ENCODE measurements at places on chromosomes 3 and 15.

- no peak for DNase-seq
Observed at GRCh38 chr3:63631670-63632069, 20.8 kb upstream of the SNTN start.

- DNase-seq, result no peak
Observed at GRCh38 chr15:48696627-48697312, 51.3 kb upstream of the FBN1 start.

DNA sequence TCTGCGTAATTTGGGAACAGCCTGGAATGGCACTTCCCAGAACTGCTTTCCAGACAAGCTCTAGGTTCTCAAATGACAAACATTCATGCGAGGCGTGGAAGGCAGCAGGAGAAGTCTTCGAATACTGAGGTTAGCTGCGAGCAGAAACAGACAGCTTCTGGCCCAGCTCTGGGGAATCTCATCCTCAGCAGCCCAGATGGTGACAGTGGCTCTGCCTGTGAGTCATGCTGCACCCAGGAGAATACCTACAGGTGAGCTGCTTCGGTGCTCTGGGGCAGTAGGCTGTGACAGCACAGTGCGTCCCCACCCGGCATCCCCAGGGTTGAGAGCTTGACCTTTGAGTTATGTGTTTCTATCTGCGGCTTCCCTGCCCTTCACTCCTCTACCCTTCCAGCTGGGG lies 258.6 kb downstream of the KLF13 start:
- DNase-seq, result no peak

- no peak for DNase-seq
Observed at GRCh38 chr3:98021830-98022560, 13.1 kb downstream of the GABRR3 start.

DNA sequence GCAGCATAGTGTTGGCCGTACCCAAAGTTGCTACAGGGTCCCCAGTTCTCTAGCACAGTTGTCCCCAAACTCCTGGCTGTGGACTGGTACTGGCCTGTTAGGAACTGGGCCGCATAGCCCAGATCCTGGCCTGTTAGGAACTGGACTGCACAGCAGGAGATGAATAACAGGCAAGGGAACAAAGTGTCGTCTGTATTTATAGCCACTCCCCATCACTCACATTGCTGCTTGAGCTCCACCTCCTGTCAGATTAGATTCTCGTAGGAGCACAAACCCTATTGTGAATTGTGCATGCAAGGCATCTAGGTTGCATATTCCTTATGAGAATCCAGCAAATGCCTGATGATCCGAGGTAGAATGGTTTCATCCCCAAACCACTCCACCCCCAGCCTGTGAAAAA lies 604.0 kb upstream of the LMCD1 start:
- no peak for DNase-seq

DNA sequence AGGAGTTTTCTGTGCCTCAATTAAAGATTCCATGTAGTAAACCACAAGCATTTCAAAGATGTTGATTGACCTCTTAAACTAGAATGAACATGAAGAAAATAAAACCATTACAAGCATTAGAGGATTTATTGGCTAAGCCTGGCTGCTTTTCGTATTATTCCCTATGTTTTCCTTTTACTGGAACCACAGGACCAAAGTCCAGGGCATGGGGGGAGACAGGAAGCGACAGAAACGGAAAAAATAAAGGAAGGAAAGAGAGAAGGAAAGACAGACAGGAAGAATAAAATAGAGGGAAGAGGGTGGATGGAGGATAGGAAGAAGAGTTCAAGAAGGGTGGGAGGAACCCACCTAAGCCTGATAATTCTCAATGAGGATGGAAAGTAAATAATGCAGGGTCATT lies 169.9 kb downstream of the SHQ1 start:
- no peak for DNase-seq

DNA sequence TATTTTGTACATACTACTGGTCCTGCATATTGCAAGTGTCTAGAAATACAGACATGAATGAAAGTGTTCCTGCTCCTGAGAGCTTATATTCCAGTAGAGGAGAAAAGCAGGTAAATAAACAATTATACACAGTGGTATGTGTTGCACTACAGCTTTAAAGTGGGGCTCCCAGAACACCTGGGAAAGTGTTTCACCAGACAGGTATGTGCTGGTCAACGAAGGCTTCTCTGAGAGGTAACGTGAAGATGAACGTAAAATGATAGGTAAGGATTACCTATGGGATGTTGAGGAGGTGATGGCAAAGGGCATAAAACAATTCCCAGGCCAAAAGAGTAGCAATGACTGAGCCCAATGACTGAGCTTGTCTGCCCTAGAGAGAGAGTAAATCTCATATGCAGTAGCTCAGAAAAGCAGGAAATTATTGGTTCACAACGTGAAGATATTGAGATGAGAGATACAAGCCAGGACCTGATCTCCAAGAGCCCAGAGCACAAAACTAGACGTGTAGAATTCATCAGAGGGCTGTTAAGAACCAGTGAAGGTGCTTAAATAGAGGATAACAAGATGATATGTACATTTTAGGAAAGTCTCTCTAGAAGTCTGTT lies 459.1 kb upstream of the BCHE start:
- no peak for DNase-seq

DNA sequence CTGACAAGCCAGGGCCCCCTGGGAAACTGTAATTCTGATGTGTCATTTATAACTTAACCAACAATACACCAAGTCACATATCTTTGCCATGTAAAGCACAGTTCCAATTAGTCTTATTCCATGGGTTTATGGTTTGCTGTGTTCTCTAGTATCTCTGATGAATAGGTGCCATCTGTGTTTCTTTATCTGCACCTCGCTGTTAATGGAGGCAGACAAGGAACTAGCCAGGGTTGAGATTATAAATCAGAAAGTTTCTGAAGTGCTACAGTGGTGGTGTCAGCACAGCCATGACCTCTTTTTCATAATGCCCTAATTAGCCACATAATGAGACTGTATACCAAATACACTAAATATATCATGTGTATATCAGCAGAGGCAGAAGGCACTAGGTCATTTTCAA lies 866.4 kb downstream of the PLOD2 start:
- DNase-seq, result no peak

DNA sequence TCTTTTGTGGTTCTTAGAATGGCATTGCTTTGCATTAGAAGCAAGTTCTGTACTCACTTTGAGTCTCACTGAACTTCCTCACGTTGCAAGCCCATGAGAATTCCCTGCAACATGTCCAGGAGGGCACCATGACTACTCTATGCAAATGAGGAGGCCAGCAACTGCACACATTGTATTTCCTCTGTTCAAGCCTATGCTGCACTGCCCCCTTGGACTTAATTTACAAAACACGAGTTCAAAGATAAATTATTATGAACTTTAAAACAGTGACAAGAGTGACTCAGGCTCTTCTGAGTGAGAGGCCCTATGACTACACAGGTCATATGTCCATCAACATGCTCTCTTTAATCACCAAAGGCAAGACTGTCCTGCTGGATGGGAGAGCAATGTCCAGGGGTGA lies 484.2 kb upstream of the ATP11B start:
- DNase-seq, result no peak

DNA sequence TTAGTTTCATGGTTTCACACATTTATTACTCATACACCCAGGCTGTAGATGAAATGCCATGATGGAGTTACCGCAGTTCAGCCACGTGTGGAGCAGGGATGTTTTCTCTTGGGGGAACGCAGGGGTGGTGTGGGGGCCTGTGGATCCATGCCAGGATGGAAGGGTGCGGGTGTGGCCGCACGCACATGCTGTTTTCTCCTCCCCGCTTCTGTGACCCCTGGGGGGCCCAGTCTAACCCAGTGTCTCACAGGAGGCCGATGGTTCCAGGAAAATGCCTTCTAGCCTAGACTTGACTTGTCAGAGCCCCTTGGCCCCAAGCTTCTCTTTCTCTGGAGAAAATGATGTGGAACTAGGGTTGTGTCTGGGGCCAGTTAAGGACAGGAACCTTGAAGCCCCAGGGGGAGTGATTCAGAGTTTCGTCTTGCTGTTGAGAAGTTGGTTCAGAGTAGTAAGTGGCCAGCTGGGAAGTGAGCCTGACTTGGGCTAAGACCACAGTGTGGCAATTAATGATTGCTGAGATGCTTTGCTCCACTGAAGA lies 240.4 kb upstream of the BHLHE40 start:
- DNase-seq, result no peak
